ENCODE measurements at places on chromosomes 3 and 15. TPM values are rescaled to one million over a fixed set of nuclear protein-coding genes. Genes with fewer than 3 reads are reported as not detected.

DNA sequence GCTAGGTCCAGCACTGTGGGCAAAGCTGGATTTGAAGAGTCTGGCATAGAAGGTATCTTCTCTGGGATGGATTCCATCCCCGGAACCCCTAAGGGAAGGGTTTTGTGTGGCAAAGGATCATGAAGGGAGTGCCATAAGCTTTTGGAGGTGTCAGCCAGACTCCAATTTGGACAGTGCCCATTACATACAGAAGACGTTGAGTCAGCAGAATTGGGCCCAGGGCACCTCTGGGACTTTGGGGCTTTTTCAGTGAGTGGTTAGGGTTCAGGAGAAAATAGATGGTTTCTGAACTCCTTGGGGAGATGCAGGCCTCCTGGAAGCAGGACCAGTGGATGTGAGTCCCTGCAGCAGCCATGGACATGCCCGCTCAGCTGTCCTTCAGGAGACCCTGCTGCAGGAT, 34.6 kb upstream of the XCR1 start:
- DNase-seq, result no peak

Gene CEP19
- 1.3 TPM for total RNA-seq

- DNase-seq, result peak; percentile 88
Observed at GRCh38 chr15:92521624-92522008, 127.9 kb downstream of the ST8SIA2 start.

- DNase-seq, result no peak
Observed at GRCh38 chr15:92163641-92164040, 230.0 kb upstream of the ST8SIA2 start.

GRCh38 chr3:17023006-17023664, 138.4 kb downstream of the PLCL2 start:
- DNase-seq, result no peak

DNA sequence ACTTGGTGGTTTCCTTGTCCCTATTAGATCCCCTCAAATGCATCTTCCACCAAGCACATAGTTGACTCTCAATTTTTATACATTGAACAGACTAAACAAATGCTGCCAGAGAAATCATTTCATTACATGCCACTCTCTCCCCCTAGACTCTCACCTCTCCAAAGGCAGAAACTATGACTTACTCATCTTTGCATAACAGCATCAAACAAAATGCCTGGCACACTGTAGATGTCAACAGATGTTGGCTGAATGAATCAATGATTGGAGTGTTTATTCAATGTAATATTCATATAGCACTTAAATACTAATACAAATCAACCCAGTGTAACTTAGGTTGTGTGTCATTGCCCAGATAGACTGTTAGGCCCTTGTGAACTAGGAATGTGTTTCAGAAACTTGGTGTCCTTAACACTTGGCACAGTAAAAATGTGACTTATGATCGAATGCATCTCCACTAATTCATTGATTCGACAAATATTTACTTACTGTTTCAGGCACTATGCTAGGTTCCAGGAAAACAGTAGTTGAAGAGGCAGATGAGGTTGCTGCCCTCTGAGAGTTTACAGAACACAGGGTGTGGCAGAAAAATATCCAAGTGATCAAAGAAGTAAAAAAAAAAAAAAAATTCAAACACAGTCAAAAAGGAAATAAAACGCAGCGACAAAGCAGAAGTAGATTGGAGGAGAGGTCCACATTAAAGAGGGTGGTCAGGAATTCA, 188.5 kb upstream of the LRRN1 start:
- DNase-seq, result no peak

DNA sequence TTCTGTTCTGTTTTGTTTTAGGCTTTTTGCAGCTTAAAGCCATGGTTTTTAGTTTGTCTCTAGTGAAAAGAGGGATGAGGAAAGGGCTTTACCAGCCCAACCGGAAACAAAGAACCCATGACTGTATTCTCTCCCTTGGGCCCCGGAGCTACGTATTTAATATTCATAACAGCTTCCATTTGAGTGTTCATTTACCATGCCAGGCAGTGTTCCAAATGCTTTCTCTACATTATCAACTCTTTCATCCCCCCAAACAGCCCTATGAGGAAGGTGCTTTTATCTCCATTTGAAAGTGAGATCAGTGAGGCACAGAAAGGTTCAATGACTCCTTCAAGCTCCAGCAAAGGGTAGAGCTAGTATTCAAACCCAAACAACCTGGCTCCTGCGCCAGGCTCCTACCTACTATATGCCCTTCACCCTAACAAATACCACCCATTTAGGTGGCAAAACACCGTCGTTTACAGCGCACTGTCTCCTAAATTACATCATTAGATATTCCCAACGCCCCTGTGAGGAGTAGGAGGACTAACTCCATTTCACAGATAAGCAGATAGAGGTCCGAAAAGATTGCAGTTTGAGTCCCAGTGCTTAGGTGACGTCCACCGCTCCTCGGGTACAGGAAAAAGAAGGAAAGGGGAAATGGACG, 27.9 kb downstream of the GTPBP8 start:
- DNase-seq, result no peak

Gene PIGZ
- 6.4 TPM for total RNA-seq

- DNase-seq, result no peak
Observed at GRCh38 chr3:30777426-30778113, 116.9 kb downstream of the GADL1 start.

Gene PIGX
- 23.9 TPM for total RNA-seq

GRCh38 chr15:53759411-53759931, at the start of gene WDR72:
WDR72 (minus strand) TSS chr15:53759663; CDS start chr15:53733149, 26,514 bp downstream.
- no peak for DNase-seq

DNA sequence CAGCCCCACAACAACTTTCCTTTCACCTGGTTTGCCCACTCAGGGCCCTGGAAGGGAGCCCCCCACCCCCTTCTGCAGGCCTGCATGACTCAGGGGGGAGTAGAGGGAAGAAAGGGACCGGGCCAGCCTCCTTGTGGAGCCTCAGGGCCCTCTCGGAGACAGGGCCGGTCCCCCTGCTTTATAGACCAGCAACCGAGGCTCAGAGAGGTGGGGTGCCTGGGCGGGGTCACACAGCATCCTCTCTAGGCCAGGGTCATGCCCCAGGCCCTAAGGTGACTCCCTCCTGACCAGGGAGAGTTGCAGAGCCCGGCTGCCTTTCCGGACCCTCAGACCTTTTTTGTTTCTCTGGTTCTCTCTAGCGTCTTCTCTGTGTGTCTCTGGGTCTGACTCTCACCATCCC, 211.3 kb downstream of the TBC1D2B start:
- DNase-seq, result peak; percentile 70

GRCh38 chr15:29873264-29873663, 51.0 kb upstream of the TJP1 start:
- DNase-seq, result no peak

Gene ALDH1A2
- total RNA-seq, result 4.7 TPM

GRCh38 chr3:97719156-97719821, 45.3 kb upstream of the ARL6 start:
- peak; percentile 84 for DNase-seq

GRCh38 chr15:82540984-82541431, 751 bp upstream of the RPS17 start:
- peak; percentile 76 for DNase-seq

GRCh38 chr3:11610044-11610671, 33.6 kb downstream of the VGLL4 start:
- DNase-seq, result no peak

DNA sequence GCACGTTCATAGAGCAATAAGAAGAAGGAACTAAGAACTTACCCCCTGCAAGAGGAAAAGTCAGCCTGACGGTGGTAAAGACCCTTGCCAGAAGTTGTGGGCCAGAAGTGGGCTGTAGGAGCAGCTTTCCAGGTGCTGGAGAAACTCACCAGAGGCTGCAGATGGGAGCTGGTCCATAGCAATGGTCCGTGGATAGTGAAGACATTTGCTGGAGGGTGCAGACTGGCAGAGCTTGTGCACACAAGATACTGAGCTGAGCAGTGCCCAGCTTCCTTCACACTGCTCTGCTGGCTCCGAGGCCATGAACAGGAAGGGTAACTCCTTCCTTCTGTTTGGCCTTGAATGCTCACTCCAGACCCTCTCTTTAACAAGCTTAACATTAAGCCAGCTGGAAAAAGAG, 149.8 kb upstream of the BNIP2 start:
- no peak for DNase-seq

DNA sequence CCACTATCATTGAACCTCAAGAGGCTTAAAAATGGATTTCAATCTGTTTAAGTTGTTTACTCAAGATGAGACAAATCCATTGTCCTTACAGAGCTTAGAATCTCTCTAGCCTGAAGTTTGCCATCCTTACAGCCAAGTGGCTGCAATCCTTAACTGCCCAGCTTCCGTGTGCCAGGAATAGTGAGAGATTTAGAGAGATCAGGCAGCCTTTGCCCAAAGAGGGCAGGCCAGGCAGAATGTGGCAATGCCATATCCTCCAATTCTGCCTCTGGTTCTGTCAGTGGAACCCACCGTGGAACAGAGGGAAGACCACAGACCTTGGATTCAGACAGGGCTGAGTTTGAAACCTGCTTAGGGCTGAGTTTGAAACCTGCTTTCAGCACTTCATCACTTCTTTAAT, 374.3 kb downstream of the VPS13C start:
- no peak for DNase-seq

Gene UBXN7
- 42.8 TPM for total RNA-seq

Gene MANF
- total RNA-seq, result 79.2 TPM

Gene HRH1
- 11.4 TPM for total RNA-seq

Gene GPR149
- not detected for total RNA-seq

GRCh38 chr3:21747966-21748555, 2.9 kb downstream of the ZNF385D start:
- DNase-seq, result no peak

GRCh38 chr3:125594581-125595011, 701 bp downstream of the OSBPL11 start:
- DNase-seq, result no peak

DNA sequence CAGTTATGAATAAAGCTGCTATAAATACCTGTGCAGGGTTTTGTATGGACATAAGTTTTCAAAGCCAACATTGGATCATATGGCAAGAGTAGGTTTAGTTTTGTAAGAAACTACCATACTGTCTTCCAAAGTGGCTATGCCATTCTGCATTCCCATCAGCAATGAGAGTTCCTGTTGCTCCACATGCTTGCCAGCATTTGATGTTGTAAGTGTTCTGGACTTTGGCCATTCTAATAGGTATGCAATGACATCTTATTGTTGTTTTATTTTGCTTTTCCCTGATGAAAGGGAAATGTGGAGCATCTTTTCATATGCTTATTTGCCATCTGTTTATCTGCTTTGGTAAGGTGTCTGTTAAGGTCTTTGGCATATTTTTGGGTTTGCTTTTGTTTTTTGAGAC, 22.2 kb upstream of the BLM start:
- no peak for DNase-seq

- no peak for DNase-seq
Observed at GRCh38 chr3:29789686-29790085, 508.8 kb downstream of the RBMS3 start.

DNA sequence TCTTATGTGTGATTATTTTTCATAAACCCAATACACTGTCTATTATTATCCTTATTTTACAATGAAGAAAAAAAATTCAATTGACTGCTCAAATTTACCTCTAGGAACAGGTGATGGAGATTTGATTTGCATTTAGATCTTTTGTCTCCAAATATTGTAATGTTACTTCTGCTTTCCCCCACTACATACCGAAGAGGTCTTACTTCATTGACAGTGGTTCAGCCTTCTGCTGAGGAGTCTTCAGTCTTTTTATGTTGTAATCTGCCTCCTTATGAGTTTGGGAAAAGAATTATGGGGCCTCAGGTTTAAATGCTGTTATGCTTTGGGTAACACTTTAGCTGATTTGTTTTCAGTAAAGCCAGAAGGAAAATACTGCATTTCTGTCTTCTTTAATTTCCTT, 199.5 kb downstream of the LPP start:
- DNase-seq, result no peak

DNA sequence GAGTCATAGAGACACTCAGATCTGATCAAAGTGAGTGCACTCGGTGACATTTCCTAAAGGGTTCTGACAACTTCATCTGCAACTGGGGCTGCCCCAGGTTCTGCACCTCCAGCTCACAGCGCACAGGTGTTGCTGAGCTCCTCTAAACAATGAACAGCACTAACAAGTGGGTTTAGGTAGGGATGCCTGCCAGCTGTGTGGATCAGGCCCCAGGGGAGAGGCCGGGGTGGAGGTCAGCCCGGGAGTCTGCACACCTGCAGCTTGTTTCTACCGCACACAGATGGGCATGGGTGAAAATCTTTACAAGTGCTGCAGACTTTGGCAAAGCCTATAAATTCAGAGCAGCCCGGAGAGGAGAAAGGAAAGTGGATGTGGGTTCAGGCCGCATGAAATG, 355 bp downstream of the FBXW12 start:
- no peak for DNase-seq

DNA sequence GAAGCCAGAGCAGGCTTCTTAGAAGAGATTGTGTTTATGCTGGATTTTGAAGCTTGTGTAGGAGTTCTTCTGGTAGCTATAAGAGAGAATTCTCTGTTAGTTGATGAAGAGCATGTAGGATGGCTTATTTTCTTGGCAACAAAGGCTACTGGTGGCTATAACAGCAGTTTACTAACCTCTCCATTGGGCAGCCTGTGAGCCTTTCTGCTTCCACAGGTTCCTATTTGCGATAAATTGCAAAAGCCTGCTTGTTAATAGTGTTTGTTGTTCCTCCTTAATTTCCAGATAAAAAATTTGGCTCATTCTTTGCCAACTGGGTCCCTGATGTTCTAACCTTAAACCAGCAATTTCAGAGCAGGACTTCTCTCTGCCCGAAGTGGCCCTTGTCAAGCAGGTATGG, 290.6 kb upstream of the TRIM42 start:
- DNase-seq, result no peak

Gene SPINK8
- total RNA-seq, result not detected

Gene GFM1
- 47.1 TPM for total RNA-seq

DNA sequence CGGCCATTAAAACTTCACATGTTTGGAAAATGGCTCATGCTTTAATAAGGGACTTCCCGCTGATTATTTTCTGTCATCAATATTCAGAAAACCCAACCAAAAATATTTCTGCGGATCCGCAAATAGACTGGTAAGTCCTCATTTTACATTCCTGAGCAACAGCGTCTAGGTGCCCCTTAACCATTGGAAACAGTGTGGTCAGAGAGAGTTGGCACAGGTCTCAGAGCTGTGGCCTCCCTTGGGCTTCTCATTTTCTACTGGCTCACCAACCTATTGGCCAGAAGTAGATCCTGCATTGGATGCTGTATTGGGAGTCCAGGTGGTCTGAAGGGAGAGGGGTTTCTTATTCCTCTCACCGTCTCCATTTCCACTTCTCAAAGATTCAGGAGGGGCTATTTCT, 348.1 kb upstream of the DCBLD2 start:
- DNase-seq, result no peak

Gene DAPK2
- 3.1 TPM for total RNA-seq

GRCh38 chr15:55820043-55820442, 77.1 kb upstream of the PRTG start:
- DNase-seq, result no peak

GRCh38 chr15:99450896-99451358, 114.9 kb upstream of the MEF2A start:
- peak; percentile 91 for DNase-seq

DNA sequence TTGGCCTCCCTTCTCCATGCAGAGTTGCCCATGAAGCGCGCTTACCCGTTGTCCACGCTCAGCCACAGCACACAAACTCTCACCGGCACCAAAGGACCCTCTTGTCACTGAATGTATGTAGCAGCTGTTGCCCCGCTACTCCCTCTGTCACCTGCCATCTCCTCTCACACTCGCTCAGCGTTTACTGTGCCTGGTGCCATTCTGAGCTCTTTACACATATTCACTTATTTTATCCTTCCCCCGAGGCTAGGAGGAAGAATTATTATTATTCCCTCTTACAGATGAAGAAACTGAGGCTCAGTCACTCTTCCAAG, 41.7 kb upstream of the PRR23E start:
- peak; percentile 36 for DNase-seq

Gene EPHB3
- total RNA-seq, result 6.9 TPM

GRCh38 chr15:65209701-65210643, 1.3 kb downstream of the CILP start:
- no peak for DNase-seq
